T-helper 2 cell treated with Interferon-gamma antibody and Interleukin-4, amounts not matched to agents 100 ng/mL and 5 ng/mL, for 36 hours (primary cell): ENCODE measurements at places on chromosomes 7 and 10. TPM values are rescaled to one million over a fixed set of nuclear protein-coding genes. Genes with fewer than 3 reads are reported as not detected.

The SLC18A3 gene
- total RNA-seq, result not detected in 2 replicates

The UPK3BL2 gene
- 20.6 and 25.0 TPM in 2 replicates for total RNA-seq

The SPDYE18 gene
- 0.32 and 1.0 TPM in 2 replicates for total RNA-seq

The NPSR1 gene
- not detected in 2 replicates for total RNA-seq

The DKK1 gene
- total RNA-seq, result not detected in 2 replicates

The TRIM73 gene
- total RNA-seq, result 10.5 and 11.1 TPM in 2 replicates

The PDE1C gene
- total RNA-seq, result not detected in 2 replicates

The CALHM1 gene
- total RNA-seq, result 0.25 and 0.27 TPM in 2 replicates

The AGR2 gene
- not detected in 2 replicates for total RNA-seq

The SFTPD gene
- total RNA-seq, result not detected in 2 replicates

The UBE2D1 gene
- total RNA-seq, result 12.8 and 14.4 TPM in 2 replicates

The RELN gene
- total RNA-seq, result not detected in 2 replicates
